ENCODE measurements at places on chromosomes 13 and 19.

GRCh38 chr19:19445911-19446361, 40.5 kb downstream of the GATAD2A start:
- ATAC-seq: no peak

- ATAC-seq: no peak
Observed at GRCh38 chr13:32501064-32501463, 37.5 kb downstream of the N4BP2L2 start.

DNA sequence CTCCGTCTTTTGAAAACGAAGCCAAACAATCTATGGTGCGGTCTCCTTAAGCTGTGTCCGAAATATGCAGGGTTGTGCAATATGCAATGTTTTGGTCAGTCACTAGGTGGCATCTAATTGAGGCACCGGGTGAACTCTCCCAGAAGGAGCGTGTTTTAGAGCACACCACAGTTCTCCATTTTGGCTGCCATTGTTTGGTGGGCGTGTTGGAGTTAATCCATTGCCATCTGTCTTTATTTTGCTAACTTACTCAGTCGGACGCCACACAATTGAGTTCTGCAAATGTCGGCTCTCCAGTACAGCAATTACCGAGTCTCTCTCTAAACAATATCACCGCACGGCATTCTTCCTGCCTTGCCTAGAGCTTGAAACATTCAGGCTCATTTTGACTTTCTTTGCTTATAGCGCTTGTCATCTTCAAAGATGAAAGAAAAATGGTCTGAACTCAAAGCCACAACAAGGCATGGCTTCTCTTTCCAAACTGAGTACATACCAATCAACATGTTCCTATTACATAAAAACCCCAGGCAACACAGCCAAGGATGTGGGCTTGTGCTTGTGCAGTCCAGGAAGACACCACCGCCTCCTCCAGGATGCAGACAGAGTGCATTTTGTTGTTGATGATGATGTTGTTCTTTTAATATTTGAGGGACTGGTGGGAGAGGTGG, 182.0 kb upstream of the SERP2 start:
- ATAC-seq: peak; percentile 96

DNA sequence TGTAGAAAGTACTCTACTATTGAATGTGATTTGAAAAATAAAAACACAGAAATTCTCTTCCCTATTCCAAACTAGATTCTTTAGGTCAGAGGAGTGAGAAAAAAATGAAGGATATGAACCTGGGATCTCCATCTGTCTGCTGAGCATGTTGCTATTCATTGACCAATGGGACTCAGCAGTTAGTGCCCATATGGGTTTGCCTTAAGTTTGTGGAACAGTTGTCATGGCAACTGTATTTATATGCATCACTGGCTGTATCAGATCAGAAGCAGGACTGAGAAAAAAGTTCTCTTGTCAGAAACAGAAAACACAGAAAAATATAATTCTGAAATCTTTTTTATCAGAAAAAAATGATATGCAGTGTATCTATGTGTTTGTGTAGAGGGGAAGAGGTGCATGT, 73.3 kb upstream of the ATXN8OS start:
- ATAC-seq: no peak

DNA sequence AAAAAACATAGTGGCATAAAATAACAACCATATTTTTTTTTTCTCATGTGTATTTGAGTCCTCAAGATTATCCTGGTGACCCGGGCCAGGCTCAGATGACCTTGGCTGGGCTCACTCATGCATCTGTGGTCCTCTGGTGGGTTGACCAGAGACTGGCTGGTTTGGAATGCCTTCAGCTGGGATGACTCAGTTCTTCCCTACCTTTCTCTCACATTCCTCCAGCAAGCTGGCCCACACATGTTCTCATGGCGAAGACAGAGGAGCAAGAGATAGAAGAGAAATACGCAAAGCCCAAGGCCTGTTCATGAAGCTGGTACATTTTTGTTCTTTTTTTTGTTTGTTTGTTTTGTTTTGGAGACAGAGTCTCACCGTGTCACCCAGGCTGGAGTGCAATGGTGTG, 14.3 kb upstream of the ZNF541 start:
- ATAC-seq: no peak

DNA sequence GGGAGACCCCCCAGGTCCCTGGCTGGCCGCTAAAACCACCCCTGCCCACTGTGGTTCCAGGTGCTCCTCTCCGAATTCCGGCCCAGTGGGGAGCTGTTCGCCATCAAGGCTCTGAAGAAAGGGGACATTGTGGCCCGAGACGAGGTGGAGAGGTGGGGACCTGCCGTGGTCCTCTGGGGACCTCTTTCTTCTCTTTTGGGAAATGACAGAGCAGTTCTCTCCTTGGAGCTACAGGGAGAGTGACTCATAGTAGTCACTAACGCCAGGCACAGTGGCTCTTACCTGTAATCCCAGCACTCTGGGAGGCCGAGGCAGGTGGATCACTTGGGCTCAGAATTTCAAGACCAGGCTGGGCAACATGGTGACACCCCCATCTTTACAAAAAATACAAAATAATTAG, 7.3 kb downstream of the PTGER1 start:
- no peak for ATAC-seq

GRCh38 chr19:4523306-4524110, 5.2 kb upstream of the PLIN4 start:
- ATAC-seq: peak; percentile 52

- ATAC-seq: peak; percentile 74
Observed at GRCh38 chr13:23956106-23956505, 58.8 kb upstream of the C1QTNF9B start.

- ATAC-seq: no peak
Observed at GRCh38 chr13:114118086-114118485, 14.3 kb downstream of the RASA3 start.

DNA sequence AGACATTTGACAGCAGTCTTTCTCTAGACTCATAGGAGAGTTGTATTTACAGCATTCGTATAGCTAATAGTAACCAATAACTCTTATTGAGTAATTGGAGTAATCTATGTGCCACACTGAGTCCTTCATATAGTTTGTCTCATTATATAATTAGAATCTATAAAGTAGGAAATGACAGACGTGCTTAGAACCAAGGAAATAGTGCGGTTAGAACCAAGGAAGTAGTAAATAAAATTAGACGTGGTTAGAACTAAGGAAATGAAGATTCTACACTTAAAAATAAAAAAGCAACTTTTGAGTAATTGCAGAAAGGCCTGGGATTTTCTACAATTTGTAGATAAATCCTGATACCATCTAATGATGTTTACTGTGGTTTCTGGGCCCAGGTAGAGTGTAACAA, 107.8 kb upstream of the TNFSF11 start:
- no peak for ATAC-seq

DNA sequence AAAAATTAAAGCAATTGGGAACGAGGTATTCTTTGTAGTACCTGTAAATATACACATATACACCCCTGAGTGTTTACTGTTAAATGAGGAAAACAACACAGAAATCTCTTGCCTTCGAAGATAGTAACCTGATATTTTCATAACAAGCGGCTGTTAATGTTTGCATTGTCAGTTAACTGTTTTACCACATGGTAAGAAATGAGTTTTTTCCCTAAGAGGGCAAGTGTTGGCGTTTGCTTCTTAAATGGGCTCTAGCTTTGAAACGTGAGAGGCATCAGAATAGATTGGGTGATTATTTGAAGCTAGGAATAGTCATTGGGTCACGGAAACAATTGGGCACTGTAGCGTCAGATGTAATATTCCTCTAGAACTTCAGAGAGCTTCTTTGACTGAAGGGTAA, 22.0 kb upstream of the UPF3A start:
- ATAC-seq: no peak

- ATAC-seq: no peak
Observed at GRCh38 chr13:46168783-46169182, 13.2 kb downstream of the LCP1 start.

GRCh38 chr13:45361596-45362206, 20.7 kb upstream of the TPT1 start:
- no peak for ATAC-seq

DNA sequence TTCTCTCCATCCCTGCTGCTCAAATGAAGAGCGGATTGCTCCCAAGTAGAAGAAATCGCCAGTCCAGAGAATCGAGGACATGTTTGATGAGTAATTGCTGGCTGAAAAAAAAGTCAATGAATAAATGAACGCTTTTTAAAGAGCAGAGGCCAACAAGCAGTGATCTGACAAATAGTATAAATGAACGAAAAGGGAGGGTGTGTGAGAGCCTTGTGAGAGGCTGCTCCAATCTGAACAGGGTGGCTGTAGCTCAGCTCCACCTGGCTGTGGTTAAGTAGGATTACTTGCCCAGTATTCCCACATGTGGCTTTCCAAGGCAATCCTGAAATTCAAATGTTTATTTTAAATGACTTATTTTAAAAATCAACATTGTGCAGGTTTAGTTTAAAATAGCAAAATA, 117.1 kb downstream of the TSHZ3 start:
- peak; percentile 71 for ATAC-seq

GRCh38 chr13:89212186-89212585, 1541.0 kb downstream of the SLITRK5 start:
- ATAC-seq: no peak

DNA sequence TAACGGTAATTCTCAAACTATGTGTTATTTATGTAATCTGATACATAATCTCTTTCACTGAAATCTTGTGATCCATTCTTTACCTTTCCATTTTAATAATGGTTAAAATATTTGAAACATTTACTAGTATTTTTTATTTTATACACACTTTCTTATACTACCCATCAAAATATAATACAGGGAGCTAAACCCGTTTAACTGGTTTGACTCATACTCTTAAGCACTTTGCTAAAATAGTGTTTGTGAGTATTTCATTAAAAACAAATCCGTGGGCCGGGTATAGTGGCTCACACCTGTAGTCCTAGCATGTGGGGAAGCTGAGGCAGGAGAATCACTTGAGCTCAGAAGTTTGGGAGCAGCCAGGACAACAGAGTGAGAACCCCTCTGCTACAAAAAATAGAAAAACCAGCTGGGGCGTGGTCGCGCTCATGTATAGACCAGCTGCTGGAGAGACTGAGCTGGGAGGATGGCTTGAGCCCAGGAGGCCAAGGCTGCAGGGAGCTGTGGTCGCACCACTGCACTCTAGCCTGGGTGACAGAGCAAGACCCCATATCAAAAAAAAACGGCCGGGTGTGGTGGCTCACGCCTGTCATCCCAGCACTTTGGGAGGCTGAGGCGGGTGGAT, 43.8 kb upstream of the DCUN1D2 start:
- ATAC-seq: no peak

DNA sequence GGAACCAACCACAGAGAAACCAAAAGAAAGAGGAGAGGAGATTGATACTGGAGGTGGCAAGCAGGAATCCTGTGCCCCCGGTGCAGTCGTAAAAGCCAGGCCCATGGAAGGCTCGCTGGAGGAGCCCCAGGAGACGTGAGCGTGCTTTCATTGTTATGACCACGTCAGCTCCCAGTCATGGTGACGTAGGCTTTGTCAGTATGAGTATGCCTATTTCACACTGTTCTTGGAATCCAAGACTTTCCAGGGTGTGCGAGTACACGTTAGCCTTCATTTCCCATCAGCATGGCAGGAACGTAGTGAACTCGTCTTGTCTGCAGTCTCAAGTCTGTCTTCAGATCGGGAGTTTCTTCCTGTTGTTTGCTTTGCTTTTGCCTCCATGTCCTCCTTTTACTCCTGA, 15.4 kb upstream of the CHAMP1 start:
- ATAC-seq: no peak

DNA sequence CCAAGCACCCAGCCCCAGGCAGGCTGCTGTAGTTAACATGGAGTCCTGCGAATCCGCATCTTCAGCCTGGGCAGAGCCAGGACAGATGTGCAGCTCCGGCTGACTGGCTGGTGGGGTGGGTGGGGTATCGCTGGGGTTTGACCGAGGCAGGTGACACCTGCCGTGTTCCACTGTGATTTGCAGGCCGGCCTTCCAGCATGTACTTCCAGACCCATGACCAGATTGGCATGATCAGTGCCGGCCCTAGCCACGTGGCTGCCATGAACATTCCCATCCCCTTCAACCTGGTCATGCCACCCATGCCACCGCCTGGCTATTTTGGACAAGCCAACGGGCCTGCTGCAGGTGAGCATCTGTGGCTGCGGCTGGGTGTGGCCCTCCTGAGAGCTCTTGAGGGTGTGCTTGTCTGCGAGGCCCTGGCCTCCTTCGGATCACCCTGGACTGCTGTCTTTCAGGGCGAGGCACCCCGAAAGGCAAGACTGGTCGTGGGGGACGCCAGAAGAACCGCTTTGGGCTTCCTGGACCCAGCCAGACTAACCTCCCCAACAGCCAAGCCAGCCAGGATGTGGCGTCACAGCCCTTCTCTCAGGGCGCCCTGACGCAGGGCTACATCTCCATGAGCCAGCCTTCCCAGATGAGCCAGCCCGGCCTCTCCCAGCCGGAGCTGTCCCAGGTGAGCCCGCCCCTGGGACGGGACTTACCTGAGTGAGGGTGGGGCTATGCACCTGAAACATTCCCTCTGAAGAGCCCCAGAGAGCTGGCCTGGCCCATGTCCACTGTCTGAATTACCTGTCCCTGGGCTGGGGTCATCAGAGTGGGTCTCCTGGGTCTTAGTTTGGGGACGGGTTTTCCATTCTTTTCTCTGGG, 30.6 kb downstream of the CERS1 start:
- no peak for ATAC-seq

GRCh38 chr19:11453468-11454341, 18.3 kb downstream of the PRKCSH start:
- ATAC-seq: no peak

GRCh38 chr19:45245334-45245787, at the start of gene EXOC3L2:
Gene EXOC3L2 (minus strand): TSS chr19:45245407. CDS start chr19:45239045, 6,362 bp downstream.
- ATAC-seq: no peak

GRCh38 chr13:23673354-23673753, 103.1 kb downstream of the TNFRSF19 start:
- peak; percentile 96 for ATAC-seq

DNA sequence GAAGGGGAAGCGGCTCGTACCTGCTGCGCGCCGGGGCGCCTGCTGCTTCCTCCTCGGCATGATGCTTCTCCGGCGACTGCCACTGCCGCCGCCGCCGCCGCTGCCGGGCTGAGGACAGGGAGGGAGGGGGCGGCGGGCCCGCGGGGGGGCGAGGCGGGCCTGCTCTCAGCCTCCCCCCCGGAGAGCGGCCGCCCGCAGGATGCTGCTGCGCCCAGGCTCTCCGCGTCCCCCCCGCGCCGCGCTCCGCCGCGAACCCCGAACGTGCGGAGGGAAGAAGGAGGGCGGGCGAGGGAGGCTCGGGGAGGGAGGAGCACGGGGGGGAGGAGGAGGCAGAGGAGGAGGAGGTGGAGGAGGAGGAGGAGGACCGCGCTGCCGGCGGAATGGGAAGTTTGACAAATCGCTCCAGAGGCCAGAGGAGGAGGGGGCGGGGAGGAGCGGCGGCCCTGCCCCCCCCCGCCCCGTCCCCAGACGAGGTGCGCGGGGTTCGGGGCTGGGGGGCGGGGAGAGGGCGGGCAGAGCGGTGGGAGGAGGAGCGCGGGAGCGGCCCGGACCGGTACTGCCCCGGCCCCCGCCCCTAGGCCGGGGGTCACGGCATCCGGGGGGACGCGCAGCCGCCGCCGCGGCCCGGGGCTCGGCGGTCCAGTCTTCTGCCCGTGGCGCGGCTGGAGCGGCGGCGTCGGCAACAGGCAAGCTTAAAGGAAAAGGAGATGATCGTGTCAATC, at the start of gene TSHZ3:
TSS of gene TSHZ3 (minus strand) at position 277 of the 722 bp plus-strand sequence. CDS start at position 60, 217 bp downstream.
- ATAC-seq: peak; percentile 52

- ATAC-seq: no peak
Observed at GRCh38 chr13:110128546-110128945, 178.4 kb downstream of the COL4A1 start.
